Activated CD8-positive, alpha-beta memory T cell treated with anti-CD3 and anti-CD28 coated beads, Interleukin-2, amount 50 U/mL, for 4 hours (primary cell): ENCODE measurements at places on chromosomes 5 and 9.

- no peak for DNase-seq
Observed at GRCh38 chr5:20469792-20470191, 481.8 kb upstream of the CDH18 start.

DNA sequence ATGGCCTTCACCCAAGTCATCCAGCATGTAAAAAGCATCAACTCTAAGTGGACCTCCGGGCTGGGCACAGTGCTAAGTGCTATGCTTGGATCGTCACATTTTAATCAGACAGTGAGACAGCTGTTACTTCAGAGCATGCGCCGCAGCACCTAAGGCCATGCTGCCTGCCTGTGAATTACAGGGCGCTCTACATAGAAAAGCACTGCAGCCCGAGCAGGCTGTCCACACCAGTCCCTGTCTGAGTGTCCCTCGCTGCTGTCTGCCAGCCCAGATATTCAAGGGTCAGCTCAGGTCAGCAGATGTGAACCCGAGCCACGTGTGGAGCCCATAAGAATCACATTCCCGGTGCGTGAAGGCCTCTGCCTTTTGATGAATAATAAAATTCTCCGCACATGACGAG lies 37.1 kb downstream of the AK8 start:
- DNase-seq: no peak

GRCh38 chr9:124766815-124767554 lies 4.1 kb downstream of the NR6A1 start:
- DNase-seq: no peak

- no peak for DNase-seq
Observed at GRCh38 chr5:59034498-59035186, 451.8 kb downstream of the RAB3C start.

DNA sequence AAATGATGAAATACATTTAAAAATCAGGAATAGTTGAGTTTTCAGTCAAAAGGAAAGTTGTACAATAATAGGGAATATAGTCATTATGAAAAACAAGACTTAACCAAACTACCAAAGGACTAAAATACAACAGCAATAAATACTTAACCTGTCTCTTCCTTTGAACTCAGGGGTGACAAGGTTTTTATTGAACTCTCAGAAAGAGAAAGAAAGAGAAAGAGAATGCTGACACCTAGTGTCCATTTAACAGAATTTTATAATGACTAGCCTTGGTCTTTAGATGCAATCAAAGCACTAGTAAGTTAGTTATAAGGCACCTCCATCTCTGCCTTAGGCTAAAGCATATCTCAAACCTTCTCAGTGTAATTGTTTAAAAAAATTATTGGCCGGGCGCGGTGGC lies 47.5 kb downstream of the UIMC1 start:
- no peak for DNase-seq

DNA sequence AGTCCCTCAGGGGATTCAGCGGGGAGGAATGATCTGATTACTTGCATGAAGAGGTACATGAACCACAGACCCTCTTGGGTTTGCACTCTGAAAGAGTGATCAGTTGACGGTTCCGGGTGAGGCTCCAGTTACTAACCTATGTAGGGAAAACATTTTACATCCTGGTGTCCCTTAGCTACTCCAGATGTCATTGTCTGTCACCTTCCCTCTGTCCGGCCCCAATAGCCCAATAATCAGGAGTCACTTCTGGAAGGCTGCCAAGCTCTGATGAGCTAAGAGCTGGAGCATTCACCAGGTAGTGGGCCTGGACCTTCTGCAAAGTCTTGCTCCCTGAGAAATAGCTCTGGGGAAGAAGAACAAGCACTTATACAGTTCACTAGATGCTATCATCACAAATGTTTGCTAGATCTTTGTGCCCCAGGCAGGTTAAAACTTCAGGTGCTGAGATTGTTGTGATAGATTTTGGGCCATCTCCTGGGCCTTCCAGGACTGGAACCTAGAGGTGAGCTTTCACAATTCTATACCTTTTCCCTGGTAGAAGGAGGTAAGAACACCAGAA lies 64.5 kb downstream of the ENTREP1 start:
- no peak for DNase-seq

DNA sequence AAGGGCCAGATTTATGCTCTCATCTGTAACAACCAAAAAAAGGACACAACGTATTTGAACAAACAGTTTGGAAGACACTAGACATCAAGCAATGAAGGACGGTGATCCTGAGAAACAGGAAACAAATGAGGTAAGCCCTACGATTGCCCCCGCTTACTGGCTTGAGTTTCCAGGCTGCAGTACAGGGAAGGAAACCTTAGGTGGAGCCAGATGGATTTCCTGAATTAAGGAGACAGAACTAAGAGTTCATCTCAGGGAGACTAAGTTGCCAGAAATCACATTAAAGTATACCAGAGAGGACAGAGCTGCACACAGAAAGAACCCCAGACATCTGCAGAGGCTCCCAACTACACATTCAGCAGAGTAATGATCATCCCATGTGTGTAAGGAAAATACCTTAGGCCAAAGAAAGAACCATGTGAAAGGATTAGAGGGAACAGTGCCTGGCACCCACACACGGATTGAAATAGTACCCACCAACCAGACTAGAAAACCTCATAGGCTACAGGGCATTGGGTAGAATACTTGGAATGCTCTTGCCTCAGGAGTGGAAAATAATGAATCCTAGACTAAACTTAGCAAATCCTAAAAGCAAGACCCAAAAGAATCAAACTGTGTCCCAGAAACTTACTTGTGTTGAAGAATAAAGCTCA lies 99.3 kb upstream of the NIPBL start:
- no peak for DNase-seq

- no peak for DNase-seq
Observed at GRCh38 chr9:138051586-138052321, 174.2 kb downstream of the CACNA1B start.

GRCh38 chr5:1352231-1353219 lies 7.6 kb upstream of the CLPTM1L start:
- DNase-seq: no peak

DNA sequence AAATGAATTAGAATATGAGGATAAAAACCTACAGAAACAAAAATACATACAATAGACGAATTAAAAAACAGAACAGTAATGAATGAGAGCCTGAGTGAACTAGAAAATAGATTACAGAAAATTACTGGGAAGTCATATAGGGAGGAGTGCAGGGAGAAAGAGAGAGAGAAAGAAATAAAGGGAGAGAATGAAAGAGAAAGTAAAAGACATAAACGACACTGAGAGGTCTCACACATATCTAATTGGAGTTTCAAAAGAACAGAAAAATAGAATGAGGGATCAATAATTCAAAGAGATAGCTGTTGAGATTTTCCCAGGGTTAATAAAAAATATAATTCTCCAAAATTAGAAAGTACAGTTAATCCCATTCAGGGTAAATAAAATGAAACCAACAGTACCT lies 156.4 kb upstream of the FTMT start:
- no peak for DNase-seq

GRCh38 chr5:116572350-116573278 lies 2.0 kb downstream of the SEMA6A start:
- no peak for DNase-seq

DNA sequence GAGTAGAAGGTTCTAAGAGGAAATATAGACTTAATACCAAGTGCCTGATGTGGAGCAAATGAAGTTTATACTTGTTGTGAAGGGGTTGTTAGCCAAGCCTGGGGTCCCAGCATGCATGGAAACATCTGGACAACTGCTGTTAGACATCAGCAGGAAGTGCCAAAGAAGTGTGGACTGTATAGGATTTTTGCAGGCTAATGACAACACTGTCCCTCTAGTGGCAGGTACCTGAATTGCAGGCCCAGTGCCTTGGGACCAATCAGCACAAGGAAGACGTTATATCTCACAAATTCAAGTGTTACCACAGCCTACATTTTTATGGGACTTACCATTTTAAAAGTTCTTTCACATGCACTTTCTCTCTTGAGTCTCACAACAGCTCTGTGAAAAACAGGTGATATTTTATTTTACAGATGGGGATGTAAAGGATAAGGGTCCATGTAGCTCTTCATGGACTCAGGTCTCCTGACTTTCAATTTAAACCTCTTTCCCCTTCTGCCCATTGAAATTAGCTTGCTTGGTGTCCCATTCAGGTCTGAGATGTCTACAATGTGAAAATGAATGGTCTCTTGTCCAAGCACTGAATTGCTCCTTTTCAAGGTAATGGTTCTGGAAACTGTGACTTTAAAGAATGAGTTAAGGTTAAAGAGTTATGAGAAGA lies 89.0 kb upstream of the MAP1B start:
- DNase-seq: peak; percentile 57

- DNase-seq: no peak
Observed at GRCh38 chr5:177338251-177339106, 13.0 kb downstream of the LMAN2 start.

DNA sequence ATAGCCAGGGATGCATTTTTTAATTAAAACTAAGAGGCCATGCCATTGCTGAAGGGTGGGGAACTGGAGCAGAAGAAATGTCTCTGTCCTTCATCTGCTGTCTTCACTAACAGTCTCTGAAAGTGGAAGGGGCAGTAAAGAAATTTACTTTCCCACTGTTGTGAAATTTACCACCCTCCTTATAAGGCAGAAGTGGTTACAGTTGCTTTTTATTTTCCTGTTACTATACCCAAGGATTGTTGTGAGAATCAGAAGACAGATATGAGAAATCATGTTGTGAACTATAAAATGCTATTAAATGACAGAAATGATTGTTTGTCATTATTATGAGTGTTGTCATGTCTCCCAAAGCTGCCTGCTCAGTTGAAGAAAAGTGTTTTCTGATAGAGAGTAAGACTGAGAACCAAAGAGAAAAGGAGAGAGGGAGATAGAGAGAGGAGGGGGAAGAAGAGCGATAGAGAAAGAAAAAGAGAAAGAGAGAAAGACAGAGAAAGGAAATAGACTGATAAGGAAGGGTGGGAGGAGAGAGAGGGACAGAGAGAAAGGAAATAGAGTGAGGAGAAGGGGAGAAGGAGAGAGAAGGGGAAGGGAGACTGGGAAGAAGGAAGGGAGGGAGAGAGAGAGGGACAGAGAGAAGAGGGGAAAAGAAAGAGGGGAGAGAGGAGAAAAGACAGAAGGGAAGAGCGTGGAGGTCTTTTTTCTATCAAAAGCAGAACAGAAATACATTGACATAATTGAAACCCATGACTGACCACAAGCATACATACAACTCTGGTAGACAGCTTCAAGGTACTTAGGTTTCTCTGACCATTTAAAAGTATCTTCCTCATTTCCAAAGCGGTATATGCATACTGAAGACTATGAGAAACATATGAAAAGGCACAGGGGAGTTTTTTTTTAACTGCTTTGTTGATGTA lies 22.5 kb downstream of the SEC61B start:
- no peak for DNase-seq

DNA sequence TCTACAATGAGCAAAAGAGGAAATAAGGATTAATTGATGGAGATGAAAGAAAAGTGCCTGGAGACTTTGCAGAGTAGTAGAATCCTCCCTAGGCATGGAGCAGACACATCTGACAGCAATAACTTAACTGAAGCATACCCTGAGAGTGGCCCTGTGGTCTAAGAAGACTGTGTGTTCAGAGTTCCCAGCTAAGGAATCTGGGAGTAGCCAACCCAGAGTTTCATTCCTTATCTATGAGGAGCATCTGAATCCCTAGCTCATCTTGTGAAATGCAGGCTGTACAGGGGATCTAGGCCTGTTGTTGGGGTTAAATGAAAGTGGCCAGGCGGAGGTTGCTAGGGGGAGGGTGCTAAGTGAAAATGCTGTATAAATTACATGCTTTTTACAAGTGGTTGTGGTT lies 233.1 kb upstream of the FBXL7 start:
- DNase-seq: no peak

GRCh38 chr5:147743012-147743411 lies 39.5 kb downstream of the JAKMIP2 start:
- DNase-seq: no peak

GRCh38 chr9:130039528-130040147 lies 3.4 kb downstream of the FNBP1 start:
- no peak for DNase-seq

DNA sequence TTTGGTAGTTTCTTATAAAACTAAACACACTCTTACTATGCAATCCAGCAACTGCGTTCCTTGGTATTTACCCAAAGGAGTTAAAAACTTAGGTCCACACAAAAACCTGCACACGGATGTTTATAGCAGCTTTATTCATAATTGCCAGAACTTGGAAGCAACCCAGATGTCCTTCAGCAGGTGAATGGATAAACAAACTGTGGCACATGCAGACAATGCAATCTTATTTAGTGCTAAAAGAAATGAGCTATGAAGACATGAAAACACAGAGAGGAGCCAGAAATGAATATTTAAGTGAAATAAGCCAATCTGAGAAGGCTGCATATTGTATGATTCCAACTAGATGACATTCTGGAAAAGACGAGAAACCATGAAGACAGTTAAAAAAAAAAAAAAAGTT lies 10.7 kb downstream of the WNK2 start:
- no peak for DNase-seq

DNA sequence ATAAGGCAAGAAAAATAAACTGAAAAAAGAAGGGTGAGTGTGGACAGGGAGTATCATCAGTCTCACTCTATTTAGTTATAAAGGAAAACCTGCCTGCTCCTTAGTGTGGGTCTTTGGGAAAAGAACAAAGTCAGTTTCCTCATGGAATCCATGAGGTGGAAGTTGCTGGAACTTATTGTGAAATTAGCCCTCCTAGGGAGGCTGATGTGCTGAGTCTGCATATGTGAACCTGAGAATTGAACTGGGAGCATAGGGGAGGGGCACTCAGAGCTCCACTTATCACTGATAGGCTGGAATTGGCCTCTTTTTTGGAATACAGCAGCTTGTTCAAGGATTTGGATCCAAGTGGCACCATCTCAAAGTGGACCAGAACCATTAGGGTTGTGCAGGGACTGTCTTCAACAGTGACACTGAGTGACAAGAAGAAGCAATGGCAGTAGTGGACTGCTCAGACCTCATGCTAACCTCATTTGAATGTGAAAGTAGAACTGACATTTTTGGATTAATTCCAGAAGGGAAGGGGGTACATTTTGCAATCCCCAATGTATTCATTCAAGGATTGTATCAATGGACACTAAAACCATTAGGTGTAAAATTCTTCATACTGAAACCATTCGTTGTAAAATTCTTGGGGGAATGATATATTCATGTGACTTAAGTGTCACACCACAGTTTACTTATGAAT lies 103.6 kb upstream of the KLF9 start:
- no peak for DNase-seq

GRCh38 chr9:25261445-25261844 lies 416.8 kb downstream of the TUSC1 start:
- no peak for DNase-seq
